GM12864 (cell line): ENCODE measurements at places on chromosomes 12 and 14.
A peak's percentile ranks its signal among the peaks of the same experiment; 100 is the strongest.

DNA sequence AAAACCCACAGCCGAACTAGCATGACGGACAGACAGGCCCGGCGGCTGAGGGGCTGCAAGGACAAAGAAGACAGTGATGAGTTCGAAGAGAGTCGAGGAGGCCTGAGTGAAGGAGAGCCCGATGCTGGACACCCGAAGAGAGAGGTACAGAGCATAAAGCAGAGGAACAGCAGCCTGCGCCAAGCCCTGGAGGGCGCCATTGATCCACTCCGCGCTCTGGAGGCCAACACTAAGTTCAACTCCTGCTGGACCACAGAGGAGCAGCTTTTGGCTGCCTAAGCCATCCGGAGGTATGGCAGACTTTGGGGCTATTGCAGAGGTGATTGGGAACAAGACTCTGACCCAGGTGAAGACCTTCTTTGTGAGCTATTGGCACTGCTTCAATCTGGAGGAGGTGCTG, 7.8 kb upstream of the PLXNC1 start:
- DNase-seq = no peak

DNA sequence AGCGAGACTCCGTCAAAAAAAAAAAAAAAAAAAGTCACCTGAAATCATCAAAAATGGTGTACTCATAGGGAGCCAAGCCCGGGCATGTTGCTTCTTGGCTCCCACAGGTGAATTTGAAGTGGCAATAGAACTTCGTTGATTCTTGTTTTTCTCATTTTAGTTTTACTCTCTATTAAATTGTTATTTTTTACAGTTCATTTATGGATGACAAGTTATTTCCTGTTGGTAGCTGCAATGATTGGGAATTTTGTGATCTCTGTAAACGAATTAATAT, 1.3 kb downstream of the TM7SF3 start:
- DNase-seq = no peak

- DNase-seq = no peak
Measured at GRCh38 chr12:106839333-106839732, 64.9 kb downstream of the RIC8B start.

GRCh38 chr12:42568952-42569915, 20.3 kb downstream of the PRICKLE1 start:
- DNase-seq = peak; percentile 29

- DNase-seq = no peak
Measured at GRCh38 chr12:4137015-4137414, 136.5 kb upstream of the CCND2 start.

DNA sequence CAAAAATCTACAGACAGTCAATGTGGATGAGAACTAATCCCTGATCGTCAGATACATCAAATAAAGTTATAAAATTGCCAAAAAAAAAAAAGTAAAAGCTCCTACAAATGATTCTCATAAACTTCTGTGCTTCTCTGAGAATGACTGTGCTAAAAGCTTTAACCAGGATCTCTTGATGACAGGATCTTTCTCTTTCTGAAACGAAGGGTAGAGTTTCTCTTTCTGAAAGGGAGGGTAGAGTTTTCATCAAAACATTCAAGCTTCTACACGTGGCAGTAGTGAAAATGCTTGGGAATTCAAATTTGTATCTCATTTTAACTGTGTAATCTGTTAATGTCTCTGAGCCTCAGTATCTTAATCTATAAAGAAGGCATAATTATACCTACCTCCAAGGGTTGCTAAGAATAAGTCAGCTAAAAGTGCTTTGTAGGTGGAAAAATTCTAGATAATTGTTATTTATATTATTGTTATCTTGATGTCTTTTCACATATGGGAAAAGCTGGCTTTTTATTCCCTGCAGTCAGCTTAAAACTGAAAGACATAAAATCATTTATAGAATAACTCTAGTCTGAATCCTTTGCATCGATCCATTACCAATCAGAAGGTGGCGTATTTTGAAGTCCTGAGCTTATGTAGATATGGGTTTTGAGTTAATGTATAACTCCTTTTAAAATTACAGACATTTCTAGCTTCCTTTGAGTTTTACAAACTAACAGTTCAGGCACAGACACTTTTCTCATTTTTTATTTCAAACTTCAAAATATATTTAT, 157.4 kb downstream of the DACT1 start:
- no peak for DNase-seq

- DNase-seq = no peak
Measured at GRCh38 chr12:65955452-65955851, 131.2 kb downstream of the HMGA2 start.

DNA sequence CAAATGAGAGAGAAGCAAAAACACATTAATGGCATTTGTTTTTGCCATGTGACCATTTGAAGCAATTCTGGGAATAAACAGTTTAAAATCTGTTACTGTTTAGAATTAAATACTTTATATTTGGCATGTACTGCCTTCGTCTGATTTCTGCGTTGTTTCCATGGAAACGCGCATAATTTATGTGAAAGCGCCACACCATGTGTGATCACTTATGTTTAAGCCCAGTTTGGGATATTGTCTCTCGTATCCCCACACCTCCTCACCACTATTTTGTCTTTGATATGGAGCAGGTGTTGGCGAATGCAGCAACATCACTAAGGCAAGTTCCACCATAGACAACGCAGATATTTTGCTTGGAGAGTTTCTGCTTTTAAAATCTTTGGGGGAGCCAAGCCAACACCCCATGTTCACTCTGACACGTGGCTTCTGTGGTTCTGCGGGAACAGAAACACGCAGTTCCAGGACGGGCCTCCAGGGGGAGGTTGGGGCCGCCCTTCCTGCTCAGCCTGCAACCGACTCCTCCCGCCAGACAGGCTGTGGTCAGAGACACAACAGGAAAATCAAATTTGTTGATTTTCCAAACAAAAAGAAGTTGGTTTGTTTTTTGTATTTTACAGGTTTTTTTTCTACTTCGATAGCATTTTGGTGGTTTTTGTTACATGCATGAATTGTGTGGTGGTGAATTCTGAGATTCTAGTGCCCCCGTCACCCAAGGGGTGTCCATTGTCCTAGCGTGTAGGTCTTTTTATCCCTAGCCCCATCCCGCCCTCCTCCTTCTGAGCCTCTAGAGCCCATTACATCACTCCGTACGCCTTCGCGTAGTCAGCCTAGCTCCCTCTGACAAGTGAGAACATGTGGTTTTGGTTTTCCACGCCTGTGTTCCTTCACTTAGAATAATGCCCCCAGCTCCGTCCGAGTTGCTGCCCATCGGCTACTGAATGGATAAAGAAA, 101.9 kb upstream of the SFSWAP start:
- DNase-seq = no peak

DNA sequence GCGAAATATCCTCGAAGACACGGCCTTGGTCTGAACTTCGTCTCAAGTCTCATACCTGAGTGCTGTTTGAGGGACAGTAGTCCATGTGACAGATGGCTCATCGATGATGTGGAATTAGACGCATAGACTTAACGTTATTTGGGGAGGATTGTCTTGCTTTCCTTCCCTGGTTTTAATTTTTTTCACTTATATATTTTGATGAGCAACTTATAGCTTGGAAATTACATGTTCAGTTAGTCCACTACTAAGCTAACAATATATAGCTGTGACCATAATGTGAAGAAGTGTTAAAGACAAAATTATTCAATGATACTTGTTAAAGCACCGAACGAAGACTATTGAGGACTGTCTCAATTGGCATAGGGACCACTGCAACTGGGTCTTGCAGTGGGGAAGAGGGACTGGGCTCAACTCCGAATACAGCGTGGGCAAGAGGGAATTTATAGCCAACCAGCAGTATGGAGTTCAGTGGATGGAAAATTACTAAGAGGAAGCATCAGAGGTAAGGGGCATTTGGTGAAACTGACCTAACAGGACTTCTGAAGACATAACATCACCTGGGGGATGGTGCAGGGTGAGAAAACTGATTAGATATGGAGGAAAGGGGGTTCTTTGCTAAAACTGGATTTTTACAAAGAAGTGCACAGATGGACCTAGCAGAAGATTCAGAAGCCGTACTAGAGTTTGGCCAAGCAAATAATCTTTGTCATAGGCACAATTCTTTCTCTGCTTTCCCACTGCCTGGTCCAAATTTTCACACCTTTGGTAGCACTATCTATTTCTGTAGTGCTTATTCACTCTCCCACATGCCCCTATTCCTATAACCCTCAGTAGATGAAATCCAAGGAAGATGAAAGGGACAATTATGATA, 910 bp upstream of the TM7SF3 start:
- no peak for DNase-seq

DNA sequence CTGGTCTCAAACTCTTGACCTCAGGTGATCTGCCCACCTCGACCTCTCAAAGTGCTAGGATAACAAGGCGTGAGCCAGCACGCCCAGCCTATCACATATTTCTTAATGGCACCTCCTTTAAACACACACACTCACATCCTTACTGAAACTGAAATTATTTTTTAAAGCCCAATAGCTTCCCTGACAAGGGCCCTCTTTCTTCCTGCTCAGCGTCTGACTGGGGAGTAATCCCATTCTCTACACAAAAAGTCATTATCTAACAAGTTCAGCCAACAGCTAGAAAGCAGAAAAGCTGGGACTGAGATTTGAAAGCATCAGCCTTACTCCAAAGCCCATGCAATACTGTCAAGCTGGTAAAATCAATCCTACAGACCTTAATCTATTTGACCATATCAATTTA, 10.0 kb upstream of the AICDA start:
- no peak for DNase-seq

DNA sequence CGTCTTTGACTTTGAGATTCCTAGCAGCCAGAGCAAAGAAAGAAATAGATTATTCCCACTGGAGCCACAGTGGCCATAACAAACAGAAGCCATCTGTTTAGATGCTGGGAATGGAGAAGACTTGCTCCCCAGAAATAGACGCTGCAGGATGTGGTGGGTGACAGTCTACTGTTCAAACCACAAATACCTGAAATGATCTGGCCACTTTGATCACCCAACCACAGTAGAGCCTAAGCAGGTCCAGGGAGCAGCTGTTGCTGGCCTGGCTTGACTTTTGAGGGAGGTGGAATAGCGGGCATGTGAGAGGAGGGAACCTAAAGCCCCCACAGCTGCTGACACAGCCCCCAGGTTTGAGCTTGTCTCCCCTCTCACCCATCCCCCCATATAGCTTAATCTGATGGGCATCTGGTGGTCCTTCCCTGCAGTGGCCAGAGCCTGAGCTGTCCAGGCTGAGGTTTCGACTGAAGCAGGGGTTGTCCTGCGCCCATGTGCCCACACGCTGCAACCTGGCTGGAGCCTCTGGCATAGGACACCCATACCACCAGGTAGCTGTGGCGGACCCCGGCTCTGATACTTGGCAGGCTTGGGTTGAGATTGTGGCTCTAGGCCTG, 38.7 kb downstream of the SH2B3 start:
- peak; percentile 78 for DNase-seq

DNA sequence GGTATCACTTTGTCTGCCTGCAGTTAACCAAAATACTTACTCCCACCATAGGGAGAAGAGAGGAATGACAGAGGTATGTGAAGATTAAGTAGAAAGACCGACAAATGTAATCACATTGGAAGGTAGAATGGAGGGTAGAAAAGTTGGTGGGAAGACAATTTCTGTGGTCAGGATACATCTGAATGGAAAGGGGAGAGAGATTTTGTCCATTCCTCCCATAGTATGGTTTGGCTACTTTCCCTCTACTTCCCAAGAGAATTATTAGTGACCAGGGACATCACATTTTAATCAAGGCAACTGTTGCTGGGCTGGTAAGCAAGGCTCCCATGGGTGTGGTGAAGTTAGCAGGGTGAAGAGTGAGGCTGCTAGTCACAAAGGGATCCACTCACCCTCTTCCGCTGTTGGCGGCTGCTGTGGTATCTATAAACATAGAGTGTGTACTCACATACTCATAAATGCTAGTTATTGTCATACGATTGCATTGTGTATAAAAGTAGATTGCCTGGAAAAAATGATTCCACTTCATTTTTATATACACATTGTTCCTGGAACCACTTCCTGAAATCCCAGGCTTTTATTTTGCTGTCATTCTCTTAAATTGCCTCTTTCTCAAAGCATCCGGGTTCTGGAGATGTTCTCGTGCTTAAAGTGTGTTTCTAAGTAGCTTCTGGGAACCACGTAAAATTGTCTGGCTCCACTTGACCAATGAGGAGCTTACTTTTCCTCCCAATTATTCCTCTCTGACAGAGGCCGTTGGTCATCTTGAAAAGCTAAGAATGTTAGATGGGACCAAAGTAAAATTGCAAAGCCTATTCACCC, 413.1 kb downstream of the ZFP36L1 start:
- no peak for DNase-seq

GRCh38 chr12:123498126-123498825, 35.2 kb downstream of the RILPL1 start:
- no peak for DNase-seq

DNA sequence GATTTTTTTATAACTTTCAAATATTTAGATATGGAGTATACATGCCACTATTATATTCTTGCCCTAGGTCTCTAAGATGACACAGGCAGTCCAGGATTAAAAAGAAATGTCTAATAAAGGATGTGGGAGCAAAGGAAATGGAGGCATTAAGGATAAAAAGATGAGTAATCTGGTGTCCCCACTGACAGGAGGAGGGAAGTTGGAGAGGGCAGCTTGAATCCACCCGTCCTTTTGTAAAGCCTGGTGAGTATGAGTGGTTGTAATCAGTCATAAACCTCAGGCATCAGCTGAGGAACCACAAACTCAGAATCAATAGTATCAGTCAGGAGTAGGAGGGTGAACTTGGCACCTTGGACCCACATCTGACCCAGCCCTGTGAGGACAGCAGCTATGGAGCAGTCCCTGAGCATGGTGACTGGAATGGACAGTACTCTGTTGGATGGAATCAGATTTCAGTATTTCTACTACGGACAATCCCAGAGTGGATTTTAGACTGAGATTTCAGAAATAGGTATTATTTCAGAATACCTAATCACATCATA, 100.5 kb downstream of the EXOC5 start:
- DNase-seq = no peak

DNA sequence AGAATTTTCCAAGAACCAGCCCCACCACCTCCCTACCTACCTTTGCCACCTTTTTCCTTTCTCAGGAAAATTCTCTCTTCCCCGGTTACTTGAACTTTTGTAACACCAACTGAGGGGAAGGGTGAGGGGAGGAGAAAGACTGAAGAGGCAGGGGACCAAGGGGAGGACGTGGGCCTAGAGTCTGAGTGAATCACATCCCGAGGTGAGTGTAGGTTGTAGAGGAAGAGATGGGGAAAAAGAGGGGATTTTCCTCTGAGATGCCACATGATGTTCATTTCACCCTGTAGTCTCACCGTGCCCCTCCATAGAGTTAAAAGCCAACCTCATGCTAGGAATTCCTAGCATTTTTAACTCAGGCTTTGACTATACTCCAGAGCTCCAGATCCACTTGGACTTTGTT, 311.8 kb downstream of the RPAP3 start:
- DNase-seq = no peak

GRCh38 chr12:51917746-51918453, 10.6 kb downstream of the ACVRL1 start:
- no peak for DNase-seq
